ENCODE measurements at places on chromosomes 7 and 10.

- DNase-seq: no peak
Measured at GRCh38 chr7:6401536-6401935, 46.2 kb downstream of the DAGLB start.

- DNase-seq: no peak
Measured at GRCh38 chr7:26349005-26349915, 57.6 kb downstream of the SNX10 start.

GRCh38 chr10:97676770-97677581, 10.1 kb downstream of the AVPI1 start:
- no peak for DNase-seq

GRCh38 chr10:61543831-61544230, 90.7 kb upstream of the TMEM26 start:
- no peak for DNase-seq

- DNase-seq: no peak
Measured at GRCh38 chr10:86127274-86127819, 239.2 kb downstream of the GRID1 start.

DNA sequence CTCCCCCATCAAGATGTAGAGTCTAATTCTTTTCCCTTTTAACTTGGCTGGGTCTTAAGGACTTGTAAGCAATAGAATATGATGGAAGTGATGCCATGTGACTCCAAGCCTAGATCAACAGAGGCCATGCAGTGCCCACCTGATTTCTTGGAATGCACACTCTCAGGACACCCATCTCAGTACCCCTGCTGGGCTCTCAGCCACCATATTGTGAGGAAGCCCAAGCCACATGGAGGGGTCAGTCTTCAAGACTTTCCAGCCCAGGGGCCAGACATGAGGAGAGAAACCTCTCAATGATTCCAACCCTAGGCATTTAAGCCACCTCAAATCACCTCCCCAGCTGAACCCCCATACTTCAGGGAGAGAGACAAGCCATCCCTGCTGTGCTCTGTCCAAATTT, 62.2 kb upstream of the CARD11 start:
- DNase-seq: no peak

- DNase-seq: no peak
Measured at GRCh38 chr10:114751856-114752255, 69.7 kb upstream of the FHIP2A start.

DNA sequence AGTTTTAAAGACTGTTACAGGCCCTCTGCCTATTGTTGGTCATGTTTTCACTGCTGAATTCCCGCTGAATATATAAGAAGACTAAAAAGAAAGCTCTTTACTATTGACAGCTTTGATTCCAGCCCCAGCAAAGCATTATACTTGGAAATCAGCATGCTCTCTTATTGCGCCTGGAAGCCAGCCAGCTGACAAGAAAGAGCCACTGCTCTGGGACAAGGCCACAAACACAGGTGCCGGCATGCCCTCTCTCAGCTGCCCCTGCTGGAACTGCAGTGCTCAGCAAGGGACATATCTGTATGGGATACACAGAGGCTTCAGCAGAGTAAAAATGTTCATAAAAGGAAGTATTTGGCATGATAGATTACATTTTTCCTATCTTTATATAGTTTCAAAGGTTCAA, 523.9 kb downstream of the ADRA2A start:
- no peak for DNase-seq

DNA sequence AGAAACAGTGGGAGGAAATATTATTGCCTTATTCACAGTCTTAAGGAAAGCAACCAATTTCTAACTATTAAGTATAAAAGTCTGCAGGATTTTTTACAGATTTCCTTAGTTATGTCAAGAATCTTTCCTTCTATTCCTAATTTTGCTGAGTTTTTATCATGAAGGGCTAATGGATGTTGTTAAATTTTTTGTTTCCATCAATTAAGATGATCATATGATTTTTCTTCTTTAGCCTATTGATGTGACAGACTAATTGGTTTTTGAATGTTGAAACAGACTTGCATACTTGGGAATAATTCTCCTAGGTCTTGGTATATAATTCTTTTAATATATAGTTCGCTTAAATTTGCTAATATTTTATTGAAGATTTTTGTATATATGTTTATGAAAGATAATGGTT, 569.1 kb upstream of the KCND2 start:
- DNase-seq: no peak

- no peak for DNase-seq
Measured at GRCh38 chr7:78516450-78516849, 717.9 kb downstream of the PHTF2 start.
